ENCODE measurements at places on chromosomes 1 and 21. TPM values are rescaled to one million over a fixed set of nuclear protein-coding genes. Genes with fewer than 3 reads are reported as not detected.

DNA sequence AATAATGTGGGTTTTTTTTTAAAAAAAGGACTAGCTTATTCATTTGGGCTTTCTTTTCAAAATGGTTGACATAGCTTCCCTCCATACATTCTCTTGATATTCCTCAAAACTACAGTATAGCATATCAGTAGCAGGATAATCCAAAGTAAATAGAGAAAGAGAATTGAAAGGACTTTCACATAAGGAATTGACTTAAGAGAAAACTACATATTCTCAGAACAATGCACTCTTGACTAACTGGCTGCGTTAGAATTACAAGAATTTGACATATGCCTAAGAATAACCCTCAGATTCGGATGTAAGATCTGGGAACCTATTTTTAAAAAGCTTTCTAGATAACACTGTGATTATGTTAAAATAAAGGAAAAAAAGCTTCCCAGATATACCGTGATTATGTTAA is 3.1 kb downstream of the PRKAB2 start:
- peaks cover 15% of the 10 kb centered on the region for H3K36me3 ChIP-seq
- no peak for DNase-seq
- no peak overlapping the region for H3K27ac ChIP-seq
- no peak overlapping the region for H3K4me3 ChIP-seq
- H3K4me1 ChIP-seq, result peaks cover 34% of the 10 kb centered on the region

DNA sequence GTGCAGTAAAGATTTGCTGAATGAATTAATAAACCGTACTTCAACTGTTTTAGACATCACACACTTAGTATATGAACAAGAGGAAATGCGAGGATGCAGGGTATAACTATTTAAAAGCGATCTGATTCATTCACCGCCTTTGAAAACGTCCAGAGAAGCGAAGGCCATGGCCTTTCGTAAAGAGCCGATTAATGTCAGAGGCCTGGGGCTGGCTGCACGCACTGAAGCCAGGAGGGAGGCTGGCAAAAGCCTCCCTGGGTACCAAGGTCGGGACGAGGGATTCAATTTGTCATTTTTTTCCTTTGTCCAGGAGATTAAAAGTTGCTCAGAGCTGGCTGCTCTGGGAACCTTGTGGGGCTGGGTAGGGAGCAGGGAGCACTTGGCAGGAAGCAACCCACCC is 307.4 kb downstream of the NPHP4 start:
- DNase-seq, result no peak
- H3K4me3 ChIP-seq, result no peak overlapping the region
- H3K36me3 ChIP-seq, result no peaks in the 10 kb centered on the region

GRCh38 chr1:23098463-23099170 is 70.0 kb downstream of the LUZP1 start:
- no peak overlapping the region for H3K27ac ChIP-seq
- H3K4me1 ChIP-seq, result peaks cover 46% of the 10 kb centered on the region
- DNase-seq, result peak; percentile 72
- H3K36me3 ChIP-seq, result peaks cover 7% of the 10 kb centered on the region
- H3K4me3 ChIP-seq, result no peak overlapping the region
- no peaks in the 10 kb centered on the region for H3K27me3 ChIP-seq

DNA sequence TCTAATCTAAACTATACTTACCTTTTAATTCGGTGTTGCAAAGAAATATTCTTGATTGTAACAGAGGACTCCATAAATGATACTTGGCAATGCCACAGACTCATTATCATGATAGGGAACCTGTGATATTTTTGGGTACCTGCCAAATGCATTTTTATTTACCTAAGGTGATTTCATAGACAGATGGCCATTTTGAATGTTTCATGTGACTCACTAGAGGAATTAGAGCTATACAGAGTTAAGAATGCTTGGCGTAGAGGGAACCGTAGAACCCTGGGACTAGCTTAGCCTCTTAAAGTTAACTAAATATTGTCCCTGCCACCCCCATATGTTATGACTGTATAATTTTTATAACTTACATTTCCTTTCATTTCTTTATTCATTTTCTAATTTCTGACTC is 136.1 kb downstream of the DISP1 start:
- no peak overlapping the region for H3K4me3 ChIP-seq
- H3K4me1 ChIP-seq, result no peaks in the 10 kb centered on the region
- H3K36me3 ChIP-seq, result peaks cover 2% of the 10 kb centered on the region
- no peak for DNase-seq
- no peaks in the 10 kb centered on the region for H3K27me3 ChIP-seq

DNA sequence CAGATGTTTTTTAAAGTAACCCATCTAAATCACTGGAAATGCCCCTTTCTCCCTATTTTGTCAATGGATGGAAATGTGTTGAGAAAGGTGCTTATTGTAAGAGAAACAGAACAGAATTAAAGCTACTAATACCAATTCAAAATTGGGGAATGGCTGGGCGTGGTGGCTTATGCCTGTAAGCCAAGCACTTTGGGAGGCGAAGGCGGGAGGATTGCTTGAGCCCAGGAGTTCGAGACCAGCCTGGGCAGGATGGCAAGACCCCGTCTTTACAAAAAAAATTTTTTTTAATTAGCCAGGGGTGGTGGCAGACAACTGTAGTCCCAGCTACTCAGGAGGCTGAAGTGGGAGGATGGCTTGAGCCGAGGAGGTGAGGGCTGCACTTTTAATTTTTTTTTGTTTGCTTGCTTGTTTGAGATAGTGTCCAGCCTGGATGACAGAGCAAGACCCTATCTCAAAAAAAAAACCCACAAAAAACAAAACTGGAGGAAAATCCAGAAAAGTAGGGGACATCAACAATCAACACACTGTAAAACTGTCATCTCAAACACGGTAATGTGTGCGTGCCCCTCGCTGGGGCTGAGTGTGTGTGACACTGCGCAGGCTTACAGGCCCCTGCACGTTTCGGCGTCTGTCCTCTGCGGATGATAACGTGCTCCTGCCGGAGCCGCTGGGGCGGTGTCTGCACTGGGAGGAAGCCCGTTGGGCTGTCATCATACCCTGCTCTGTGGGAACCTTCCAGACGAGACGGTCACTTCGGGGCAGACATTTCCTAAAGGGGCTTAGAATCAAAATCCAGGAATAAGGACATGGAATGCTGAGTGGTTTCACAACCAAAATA is 11.6 kb upstream of the POFUT2 start:
- peaks cover 2% of the 10 kb centered on the region for H3K27me3 ChIP-seq
- no peak overlapping the region for H3K27ac ChIP-seq
- DNase-seq, result no peak
- peaks cover 3% of the 10 kb centered on the region for H3K4me1 ChIP-seq
- no peak overlapping the region for H3K4me3 ChIP-seq
- H3K36me3 ChIP-seq, result no peaks in the 10 kb centered on the region

- no peaks in the 10 kb centered on the region for H3K4me1 ChIP-seq
- H3K36me3 ChIP-seq, result no peaks in the 10 kb centered on the region
- H3K4me3 ChIP-seq, result no peak overlapping the region
- no peaks in the 10 kb centered on the region for H3K27me3 ChIP-seq
- DNase-seq, result peak; percentile 27
These were observed 8.5 kb upstream of the ARF1 start for GRCh38 chr1:228073857-228074545.

Gene METTL13
- total RNA-seq, result 49.8 TPM

Gene SPATA45
- 0.51 TPM for total RNA-seq
